ENCODE measurements at places on chromosomes 7 and 10.

DNA sequence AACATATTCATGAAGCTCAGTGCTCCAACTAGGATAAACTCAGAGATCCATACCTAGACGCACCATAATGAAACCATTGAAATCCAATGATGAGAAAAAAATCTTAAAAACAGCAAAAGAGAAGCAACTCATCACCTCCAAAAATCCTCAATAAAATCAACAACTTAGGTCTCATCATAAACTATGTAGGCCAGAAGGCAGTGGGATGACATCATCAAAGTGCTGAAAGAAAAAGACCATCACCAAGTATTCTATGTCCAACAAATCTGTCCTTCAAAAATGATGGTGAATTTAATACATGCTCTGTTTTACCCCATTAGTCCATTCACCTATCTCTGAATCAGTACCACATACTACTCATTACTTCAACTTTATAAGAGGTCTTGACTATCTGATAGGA is 304.4 kb downstream of the HDAC9 start:
- no peak for DNase-seq

DNA sequence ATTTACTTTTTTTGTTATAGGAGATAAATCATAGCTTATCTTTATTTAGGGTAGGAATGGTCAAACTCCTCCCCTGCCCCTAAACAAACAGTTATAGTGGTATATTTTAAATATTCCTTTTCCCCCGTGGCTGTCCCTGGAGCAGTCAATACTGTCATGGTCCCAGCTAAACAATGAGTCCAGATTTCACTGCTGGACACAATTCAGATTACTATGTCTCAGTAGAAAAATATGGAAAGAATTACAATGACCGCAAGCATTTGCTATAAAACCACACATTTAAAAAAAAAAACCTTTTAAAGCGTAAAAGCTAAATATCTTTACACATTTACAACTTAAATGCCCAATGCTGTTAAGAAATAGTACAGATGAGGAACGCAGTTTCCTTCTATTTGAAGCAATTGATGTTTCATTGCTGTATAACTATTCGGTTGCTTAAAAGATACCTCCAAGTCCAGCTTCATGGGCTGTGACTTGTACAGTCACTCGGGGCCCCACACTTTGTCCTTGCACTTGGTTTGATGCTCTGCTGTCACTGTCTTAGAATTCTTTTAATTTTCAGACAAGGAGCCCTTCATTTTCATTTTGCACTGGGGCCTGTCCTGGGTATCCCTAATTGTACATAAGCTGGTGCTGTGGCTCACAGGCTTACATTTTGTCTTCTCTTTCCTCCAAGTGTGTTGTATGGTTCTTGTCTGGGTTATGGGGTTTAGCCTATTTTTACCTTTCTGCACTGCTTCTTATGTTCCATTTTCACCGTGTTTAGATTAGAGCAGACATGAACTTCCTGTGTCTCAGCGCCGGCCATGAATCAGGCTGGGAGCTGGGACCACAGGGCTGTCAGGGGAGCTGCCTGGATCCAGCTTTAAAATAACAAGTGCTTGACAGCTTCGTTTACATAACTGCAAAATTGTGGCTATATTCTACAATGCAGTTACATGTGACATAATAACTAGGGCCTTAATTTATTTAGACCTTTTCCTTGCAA is 530.2 kb upstream of the FZD8 start:
- DNase-seq = no peak

DNA sequence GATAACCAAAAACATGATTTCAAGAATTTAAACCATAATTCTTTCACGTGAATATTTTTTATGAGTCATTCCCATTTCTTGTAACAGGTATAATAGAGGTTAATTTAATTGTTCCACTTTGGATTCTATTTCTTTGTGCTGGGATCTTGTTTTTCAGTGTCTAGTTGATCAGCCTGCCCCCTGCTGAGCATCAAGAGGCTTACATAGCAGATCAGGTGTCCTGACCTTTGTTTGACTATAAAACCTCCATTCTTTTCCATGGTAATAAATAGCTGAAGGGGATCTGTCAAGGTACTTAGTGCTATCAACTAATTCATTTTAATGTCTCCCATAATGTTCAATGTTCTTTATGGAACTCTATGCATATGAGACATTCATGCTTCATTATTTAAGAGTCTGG is 4.9 kb downstream of the COL17A1 start:
- no peak for DNase-seq

GRCh38 chr10:92757711-92758104 is 68.0 kb downstream of the HHEX start:
- no peak for DNase-seq

GRCh38 chr10:22624287-22624738 is 90.1 kb downstream of the PIP4K2A start:
- DNase-seq = no peak
